ENCODE measurements at places on chromosomes 11 and 22. TPM values are rescaled to one million over a fixed set of nuclear protein-coding genes. Genes with fewer than 3 reads are reported as not detected.

The KCNK4 gene
- total RNA-seq: under 0.01 TPM

The SHISAL1 gene
- total RNA-seq: not detected

The LMNTD2 gene
- total RNA-seq: 0.65 TPM

The SCUBE2 gene
- total RNA-seq: 0.32 TPM

The MICAL2 gene
- 138 TPM for total RNA-seq
